Upper lobe of left lung (tissue), 6 donors: ENCODE measurements at places on chromosomes 7 and 10. TPM values are rescaled to one million over a fixed set of nuclear protein-coding genes. Genes with fewer than 3 reads are reported as not detected.

The AGR2 gene
- 21.9 TPM for total RNA-seq

The CRPPA gene
- 2.3 TPM for total RNA-seq

The PTPN20 gene
- total RNA-seq: 1.8 TPM

The EGR2 gene
- 41.6 TPM for total RNA-seq

The SEMA3E gene
- total RNA-seq: 5.8 TPM

The CAPZA2 gene
- total RNA-seq: 183 TPM

The ANKRD22 gene
- 0.30 TPM for total RNA-seq

The AGBL3 gene
- 1.0 TPM for total RNA-seq

The CYP3A4 gene
- total RNA-seq: not detected

The GPR146 gene
- total RNA-seq: 28.3 TPM

The HGF gene
- total RNA-seq: 8.4 TPM

The OR9A2 gene
- total RNA-seq: not detected

The PDLIM1 gene
- 145 TPM for total RNA-seq

The CPA4 gene
- not detected for total RNA-seq

The YKT6 gene
- total RNA-seq: 43.8 TPM

The DNMBP gene
- total RNA-seq: 11.3 TPM

The GPR15LG gene
- total RNA-seq: not detected

The ZPBP gene
- total RNA-seq: not detected

The WDR86 gene
- total RNA-seq: 1.1 TPM

The UPK3B gene
- total RNA-seq: 507 TPM

The TBATA gene
- not detected for total RNA-seq

The TSPAN13 gene
- 178 TPM for total RNA-seq

The LBX1 gene
- not detected for total RNA-seq

The AKR1C8 gene
- not detected for total RNA-seq

The FGFBP3 gene
- total RNA-seq: 1.4 TPM

The TLL2 gene
- total RNA-seq: 0.06 TPM

The ABCB4 gene
- 0.15 TPM for total RNA-seq

The PKD2L1 gene
- total RNA-seq: 1.5 TPM

The SSC4D gene
- total RNA-seq: 1.9 TPM

The MUC12 gene
- total RNA-seq: 1.8 TPM

The ADAP1 gene
- 31.9 TPM for total RNA-seq

The PSMG3 gene
- 23.0 TPM for total RNA-seq

The FAM107B gene
- 80.6 TPM for total RNA-seq

The DYNC1I1 gene
- total RNA-seq: 2.1 TPM

The ZNF786 gene
- total RNA-seq: 7.1 TPM
